ENCODE measurements at places on chromosomes 3 and 15.

DNA sequence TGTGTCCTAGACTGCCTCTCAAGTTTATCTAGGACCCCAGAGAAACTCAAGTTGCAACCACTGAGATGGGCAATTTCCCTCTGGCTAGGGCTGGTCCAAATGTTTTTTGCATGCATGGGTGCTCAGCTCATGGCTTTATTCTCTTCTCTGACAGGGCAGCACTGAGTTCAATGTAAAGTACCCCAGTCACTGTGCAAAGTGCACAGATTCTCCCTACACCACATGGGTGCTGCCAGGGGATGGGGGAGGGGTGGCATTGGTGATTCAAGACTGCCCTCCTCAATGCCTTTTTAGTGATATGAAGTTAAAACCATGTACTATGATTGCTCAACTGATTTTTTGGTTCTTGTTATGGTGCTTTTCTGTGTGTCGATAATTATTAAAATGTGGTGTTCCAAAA lies 14.8 kb upstream of the RAD51 start:
- DNase-seq: no peak

DNA sequence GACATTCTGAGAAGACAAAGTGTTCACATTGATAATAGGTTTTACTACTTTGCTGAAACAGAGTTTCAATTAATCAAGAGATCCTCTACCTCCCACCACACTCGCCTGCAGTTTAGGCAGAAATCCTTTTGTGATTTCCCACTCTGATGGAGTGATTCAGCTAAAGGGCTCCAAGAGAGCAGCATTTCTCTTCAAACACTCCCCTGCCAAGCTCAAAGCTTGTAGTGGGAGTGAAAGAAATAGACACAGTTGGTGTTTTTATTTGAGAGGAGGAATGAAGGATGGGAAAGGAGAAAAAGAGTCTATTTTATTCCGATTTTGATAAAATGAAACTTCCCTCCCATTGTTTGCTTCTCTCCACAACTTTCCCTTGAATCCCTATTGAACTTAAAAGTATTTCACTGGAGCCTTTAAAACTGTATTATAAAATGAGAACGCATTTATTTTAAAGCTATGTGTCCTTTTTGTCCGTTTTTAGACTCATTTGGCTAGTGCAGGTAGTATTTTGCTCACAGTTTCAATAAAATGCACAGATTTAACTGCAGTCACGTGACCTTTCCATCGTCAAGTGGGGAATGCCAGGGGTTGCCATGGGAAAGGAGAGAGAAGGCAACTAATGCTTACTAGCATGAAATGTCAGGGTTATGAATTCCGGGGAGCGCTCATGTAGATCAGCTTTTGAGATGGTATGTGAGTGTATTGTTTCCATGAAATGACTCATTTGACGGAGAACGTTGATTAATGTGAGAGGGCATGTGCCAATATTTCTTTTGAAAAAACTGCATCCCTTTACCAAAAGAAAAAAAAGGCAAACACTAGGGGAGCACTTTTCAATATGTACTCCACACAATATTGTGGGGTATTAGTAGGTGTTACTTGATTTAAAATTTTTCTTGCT lies 7.7 kb upstream of the OSBPL11 start:
- peak; percentile 48 for DNase-seq

GRCh38 chr3:89179355-89180001 lies 72.1 kb downstream of the EPHA3 start:
- DNase-seq: no peak

DNA sequence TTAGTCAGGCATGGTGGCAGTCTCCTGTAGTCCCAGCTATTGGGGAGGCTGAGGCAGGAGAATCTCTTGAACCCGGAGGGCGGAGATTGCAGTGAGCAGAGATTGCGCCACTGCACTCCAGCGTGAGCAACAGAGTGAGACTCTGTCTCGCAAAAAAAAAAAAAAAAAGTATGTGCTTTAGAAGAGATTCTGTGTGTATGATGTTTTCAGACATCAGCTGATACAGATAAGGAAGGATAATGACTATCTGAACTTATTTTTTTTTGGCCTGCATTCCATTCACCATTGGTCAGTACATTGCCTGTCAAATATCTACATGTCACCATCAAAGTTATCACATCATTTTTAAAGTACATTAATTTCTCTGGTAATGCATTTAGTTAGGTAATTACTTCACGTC lies 17.4 kb downstream of the C3orf38 start:
- DNase-seq: no peak

DNA sequence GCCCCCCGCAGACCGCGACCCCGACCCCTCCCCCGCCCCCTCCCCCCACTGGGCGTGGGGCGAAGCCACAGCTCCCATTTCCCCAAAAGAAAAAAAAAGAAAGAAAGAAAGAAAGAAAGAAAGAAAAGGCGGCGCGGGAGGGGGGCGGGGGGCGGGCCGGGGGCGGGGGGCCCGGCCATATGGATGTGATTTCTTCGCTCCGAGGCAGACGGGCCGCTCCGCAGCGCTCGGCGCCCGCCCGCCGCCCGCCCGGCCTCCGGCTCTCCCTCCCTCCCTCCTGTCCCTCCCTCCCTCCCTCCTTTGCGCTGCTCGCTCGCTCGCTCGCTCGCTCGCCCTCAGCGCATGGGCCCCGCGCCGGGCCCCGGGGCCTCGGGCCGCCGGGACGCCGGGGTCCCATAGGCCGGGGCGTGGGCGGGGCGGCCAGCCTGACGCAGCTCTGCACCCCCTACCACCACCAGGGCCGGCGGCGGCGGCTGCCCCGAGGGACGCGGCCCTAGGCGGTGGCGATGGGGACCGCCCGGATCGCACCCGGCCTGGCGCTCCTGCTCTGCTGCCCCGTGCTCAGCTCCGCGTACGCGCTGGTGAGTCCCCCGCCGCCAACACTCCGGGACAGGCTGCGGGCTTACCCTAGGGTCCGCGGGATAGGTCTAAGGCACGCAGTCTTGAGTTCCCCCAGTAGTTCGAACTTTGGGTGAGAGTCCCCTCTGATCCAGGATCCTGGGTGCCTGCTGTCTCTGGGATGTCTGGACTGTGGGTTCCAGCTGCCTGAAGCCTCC lies 5.7 kb downstream of the PTH1R start:
- DNase-seq: no peak

DNA sequence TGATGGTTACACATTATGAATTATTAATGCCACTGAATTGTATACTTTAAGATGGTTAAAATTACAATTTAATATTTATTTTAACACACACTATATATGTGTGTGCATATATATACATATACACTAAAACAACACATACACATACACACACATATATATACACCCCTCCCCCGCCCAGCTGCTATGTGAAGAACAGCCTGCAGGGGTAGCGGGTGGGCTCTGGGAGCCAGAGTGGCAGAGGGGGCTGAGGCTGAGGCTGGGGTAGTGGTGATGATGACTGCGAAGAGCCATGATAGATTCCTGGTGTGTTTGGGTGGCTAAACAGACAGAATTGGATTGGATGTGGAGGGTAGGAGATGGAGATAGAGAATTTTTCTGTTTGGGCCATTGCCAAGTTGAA lies 39.4 kb upstream of the APEH start:
- no peak for DNase-seq

GRCh38 chr15:33639978-33640377 lies 328.3 kb upstream of the CHRM5 start:
- no peak for DNase-seq

GRCh38 chr3:127264292-127264691 lies 23.6 kb downstream of the PRR20G start:
- no peak for DNase-seq

DNA sequence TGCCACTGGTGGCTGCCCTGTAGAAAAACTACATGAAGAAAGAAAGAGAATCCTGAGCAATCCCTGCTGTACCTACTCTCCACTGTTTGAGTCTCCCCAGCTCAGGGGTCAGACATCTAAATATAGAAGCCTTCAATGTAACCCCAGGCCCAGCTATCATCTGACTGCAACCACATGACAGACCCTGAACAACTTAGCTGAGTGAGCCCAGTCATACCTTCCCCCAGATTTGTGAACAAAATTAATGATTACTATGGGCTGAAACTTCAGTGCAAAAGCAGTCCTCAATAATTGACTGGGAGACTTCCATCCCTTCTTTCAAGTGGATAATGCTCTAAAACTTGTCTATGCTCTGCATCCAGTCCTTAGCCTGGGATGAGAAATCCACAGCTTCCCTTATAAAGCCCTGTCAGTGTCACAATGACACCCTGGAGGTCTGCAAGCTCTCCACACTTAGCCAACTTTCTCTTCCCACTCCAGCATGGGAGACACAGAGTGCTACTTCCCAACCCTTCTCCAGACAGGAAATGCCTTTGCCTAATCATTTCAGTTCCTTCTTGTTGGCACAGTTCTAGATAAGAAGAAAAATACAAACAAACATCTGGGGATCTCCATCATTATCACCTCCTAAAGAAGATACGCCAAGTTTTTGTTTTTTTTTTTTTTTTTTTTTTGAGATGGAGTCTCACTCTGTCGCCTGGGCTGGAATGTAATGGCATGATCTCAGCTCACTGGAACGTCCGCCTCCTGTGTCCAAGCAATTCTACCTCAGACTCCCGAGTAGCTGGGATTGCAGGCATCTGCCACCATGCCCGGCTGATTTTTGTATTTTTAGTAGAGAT lies 198.5 kb upstream of the GADL1 start:
- no peak for DNase-seq

DNA sequence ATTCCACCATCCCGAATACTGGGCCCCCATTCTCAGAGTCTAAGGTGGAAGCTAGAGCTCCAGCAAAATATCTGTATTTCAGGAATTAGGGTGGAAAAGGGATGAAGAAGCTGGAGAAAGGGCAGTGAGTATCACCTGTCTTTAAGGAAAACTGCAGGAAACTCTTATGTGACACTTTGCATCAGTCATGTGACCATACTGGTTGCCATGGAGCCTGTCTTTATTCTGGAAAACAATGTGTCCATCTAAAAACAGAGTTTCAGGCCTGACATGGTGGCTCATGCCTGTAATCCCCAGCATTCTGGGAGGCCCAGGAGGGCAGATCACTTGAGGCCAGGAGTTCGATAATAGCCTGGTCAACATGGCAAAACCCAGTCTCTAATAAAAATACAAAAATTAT lies 52.9 kb upstream of the FSIP1 start:
- peak; percentile 19 for DNase-seq

- DNase-seq: no peak
Measured at GRCh38 chr3:9595877-9596276, 42.3 kb upstream of the LHFPL4 start.

- DNase-seq: peak; percentile 17
Measured at GRCh38 chr15:60477916-60478565, 901 bp downstream of the ICE2 start.

- peak; percentile 81 for DNase-seq
Measured at GRCh38 chr3:192917028-192917403, 640 bp downstream of the MB21D2 start.

GRCh38 chr15:29097168-29097567 lies 172.5 kb downstream of the NSMCE3 start:
- DNase-seq: no peak

- no peak for DNase-seq
Measured at GRCh38 chr3:150756491-150757059, 6.4 kb downstream of the SIAH2 start.

- no peak for DNase-seq
Measured at GRCh38 chr3:127787571-127788365, 34.5 kb downstream of the MGLL start.

DNA sequence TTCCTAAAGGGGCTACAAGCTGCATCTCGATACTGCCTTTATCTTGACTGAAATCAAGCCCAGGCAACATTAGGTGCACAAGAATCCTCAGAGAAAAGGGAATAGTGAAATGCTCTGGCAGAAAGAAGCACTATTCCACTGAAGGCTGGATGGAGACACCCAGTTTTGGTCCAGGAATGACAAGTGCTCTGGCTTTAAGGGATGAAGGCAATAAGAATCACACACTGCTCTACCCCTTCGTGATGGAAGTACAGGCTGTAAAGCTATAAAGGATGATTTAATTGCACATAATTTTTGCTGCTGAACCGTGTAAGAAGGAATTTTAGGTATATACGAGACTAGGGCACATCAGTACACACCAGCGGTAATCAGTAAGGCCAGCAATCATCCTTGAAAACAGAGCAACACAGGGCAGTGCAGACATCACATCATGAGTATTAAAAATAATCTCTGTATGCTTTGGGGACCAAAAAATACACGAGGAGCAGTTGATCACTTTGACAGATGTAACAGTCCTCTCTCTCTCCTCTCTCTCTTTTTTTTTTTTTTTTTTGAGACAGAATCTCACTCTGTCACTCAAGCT lies 414.6 kb upstream of the TBL1XR1 start:
- no peak for DNase-seq

DNA sequence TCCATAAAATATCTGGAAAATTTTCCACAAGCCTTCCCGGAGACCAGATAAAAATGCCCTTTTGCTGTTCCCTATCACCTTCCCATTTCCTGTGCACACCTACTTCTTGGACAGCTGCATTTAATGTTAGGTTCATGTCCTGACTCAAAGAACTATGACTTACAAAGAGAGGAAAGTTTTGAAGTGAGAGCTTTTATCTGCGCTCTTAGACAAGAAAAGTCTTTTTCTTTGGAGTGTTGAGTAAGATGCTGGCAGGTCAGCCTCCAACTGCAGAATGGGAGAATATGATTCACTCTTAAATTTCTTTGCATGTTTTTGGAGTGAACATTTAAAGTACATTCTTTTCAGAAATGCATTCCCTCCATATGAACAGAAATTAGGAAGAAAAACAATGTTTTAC lies 147.3 kb upstream of the DPH6 start:
- no peak for DNase-seq

DNA sequence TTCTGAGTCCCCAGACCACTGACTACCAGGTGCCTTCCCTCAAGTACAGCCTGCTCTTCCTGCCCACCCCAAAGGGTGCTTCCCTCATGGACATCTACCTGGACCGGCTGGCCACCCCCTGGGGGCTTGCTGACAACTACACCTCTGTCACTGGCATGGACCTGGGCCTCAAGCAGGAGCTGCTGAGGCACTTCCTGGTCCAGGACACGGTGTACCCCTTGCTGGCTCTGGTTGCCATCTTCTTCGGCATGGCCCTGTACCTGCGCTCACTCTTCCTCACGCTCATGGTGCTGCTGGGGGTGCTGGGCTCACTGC lies 9.3 kb downstream of the DISP2 start:
- DNase-seq: no peak

- DNase-seq: no peak
Measured at GRCh38 chr15:78224023-78224411, 10.3 kb downstream of the ACSBG1 start.

- DNase-seq: no peak
Measured at GRCh38 chr3:113152849-113153248, 58.5 kb upstream of the BOC start.

GRCh38 chr3:14730703-14731382 lies 55.9 kb downstream of the C3orf20 start:
- no peak for DNase-seq

GRCh38 chr3:111333642-111334041 lies 208.4 kb upstream of the CD96 start:
- no peak for DNase-seq

DNA sequence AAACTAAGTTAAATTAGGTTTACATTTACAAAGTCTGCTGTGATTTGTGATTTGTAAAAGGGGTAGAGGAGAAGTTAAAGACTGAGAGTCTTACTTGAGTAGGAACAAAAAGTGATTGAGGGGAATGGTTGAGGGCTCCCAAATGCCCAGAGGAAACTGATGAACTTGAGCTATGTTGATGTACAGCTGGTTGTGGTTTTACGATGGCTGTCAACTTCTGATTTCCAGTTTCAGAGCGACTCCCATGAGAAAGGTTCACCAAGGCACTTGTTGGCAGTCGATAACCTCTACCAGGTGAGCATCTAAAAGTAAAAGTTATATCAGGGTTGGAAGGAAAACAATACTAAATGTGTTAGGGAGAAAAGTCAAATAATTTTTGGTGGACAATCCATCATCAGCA lies 91.0 kb downstream of the XRN1 start:
- DNase-seq: no peak

GRCh38 chr15:96972201-96972600 lies 641.7 kb downstream of the NR2F2 start:
- DNase-seq: no peak
